ENCODE measurements at places on chromosomes 11 and 22.
A peak's percentile ranks its signal among the peaks of the same experiment; 100 is the strongest.

DNA sequence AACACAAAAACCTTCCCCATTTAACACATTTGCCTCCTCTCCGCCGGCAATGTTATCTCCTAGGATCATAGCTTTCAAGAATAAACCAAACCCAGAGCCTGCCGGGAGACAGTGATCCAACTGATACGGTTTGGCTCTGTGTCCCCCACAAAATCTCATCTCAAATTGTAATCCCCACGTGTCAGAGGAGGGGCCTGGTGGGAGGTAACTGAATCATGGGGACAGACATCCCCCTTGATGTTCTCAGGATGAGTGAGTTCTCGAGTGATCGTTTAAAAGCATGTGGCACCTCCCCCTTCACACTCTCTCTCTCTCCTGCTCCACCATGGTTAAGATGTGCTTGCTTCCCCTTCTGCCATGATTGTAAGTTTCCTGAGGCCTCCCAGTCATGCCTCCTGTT lies 33.3 kb downstream of the RBFOX2 start:
- DNase-seq, result no peak

DNA sequence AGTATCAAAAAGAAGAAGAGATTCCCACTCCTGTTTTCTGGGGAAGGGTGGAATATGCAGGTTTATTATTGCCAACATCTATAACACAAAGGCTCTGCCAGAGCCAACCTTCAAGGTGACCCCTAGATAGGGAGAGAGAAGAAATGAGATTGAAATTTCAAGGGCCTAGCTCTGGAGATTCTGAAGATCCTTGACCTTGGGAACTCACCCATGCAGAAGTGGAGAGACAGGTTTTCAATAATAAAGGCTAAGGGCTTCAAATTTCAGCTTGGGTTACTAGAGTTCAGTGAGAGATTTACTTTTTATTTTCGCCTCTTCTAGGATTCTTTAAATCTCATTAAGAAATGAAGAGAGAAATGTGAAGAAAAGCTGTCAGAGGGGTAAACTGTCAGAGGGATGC lies 98.4 kb downstream of the CD44 start:
- no peak for DNase-seq

DNA sequence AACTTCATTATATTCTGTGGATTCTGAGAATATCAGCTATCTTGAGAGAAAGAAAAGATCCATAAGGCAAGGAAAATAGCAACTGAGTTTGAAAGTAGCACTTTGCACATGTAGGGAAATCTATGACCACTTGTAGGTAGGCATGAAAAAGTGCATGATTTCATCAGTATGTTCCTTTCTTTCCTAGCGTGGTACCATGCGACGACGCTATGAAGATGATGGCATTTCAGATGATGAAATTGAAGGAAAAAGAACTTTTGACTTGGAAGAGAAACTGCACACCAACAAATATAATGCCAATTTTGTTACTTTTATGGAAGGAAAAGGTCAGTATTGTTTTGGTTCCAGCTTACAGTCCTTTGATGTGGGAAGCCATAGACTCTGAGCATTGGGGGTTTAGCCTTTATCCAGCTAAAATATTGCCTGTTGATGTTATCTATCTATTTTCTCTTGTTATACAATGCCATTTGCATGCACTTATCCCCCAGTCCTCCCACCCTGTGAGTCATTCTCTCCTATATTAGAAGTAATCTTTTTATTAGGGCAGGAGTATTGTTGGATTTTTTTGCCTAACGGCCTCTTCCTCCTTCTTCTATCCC lies 60.9 kb downstream of the KDM2A start:
- DNase-seq, result no peak

GRCh38 chr11:67271541-67272284 lies 5.4 kb downstream of the GRK2 start:
- DNase-seq, result no peak

GRCh38 chr11:18650859-18651557 lies 16.9 kb upstream of the SPTY2D1 start:
- DNase-seq, result no peak

GRCh38 chr11:70696076-70696475 lies 297.7 kb downstream of the CTTN start:
- no peak for DNase-seq

DNA sequence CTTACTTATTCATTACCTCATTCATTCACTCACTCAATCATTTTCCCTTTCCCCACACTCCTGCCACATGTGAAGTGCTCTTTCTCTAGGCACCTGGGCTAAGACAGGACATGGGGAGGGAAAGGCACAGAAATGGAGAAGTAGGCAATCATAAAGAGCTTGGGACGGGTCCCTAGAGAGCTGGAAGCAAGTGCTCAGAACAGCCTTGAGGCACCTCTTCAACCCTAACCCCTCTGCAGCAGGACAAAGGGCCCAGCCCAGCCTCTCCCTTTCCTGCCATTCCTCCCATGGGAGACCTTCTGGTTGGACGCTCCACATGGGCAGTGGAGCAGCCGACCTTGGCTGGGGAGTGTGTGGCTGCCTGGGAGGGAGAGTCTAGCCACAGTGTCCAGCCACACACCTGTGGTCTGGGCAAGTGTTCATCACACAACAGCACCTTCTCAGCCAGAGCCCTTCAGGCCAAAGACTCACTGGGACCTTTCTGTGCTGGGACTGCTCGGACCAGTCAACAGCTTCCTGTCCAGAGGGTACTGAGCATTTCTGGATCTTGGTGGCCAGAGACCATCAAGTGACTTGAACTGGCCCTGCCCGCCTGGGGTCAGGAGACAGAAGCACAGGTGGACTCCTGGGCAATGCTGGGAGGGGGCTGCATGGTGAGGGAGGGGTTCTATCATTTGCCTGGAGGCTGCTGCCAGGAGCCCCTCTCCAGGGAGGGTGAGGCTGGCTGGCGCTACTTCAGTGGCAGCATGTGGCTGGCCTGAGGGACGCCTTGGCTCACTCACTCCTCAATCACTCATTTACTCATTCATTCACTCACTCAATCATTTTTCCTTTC lies 1.0 kb upstream of the MUC5AC start:
- DNase-seq, result no peak

- DNase-seq, result peak; percentile 70
These were observed 5.9 kb downstream of the CENPM start for GRCh38 chr22:41940832-41941765.

DNA sequence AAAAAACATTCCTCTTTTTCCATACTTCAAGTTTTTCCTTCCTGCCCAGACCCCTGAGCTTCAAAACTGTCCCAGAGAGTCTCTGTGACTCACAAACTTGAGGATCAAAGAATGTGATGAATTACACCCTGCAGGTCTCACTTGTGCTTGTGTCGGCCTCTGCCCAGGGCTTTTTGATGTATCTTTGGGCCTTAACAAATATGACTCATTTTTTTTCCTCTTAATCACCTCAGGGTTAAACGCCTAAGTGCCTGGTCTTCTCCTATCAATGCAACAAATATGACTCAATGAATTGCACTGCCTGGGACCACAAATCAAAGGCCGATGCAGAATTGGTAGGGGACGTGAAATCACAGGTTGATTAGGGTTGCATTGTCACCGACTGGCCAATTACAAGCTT lies 267.7 kb downstream of the LARGE1 start:
- no peak for DNase-seq

- no peak for DNase-seq
These were observed 44.8 kb downstream of the LMO1 start for GRCh38 chr11:8218840-8219239.

- no peak for DNase-seq
These were observed 20.7 kb upstream of the P2RY2 start for GRCh38 chr11:73197348-73197747.

DNA sequence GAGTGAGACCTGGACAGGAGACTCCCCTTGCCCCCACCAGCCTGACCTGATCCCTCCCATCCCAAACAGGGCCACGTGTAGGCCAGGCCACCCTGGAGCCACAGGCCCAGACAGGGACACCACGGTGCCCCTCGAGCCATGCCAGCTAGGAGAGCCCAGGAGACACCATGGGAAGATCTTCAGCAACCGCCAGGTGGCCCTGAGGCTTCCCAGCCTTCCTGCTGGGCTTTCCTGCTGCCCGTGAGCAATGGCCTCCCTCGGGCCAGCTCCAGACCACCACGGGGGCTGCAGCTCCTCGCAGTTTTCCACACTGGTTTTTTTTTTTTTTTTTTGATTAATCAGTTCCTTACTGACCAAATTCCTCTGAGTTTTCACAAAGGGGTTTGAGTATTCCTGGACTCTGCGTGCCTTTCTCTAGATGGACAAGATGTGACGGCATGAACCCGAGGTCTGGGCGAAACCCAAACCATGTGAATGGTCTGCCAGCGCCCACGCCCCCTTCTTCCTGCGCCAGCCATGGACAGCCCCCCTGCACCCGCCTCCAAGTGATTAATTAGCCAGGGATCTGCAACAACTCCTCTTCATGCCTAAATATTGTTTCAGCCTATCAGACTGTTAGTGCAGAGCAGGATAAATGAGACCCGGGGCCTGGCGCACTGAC lies 40.9 kb downstream of the TBX1 start:
- DNase-seq, result no peak

DNA sequence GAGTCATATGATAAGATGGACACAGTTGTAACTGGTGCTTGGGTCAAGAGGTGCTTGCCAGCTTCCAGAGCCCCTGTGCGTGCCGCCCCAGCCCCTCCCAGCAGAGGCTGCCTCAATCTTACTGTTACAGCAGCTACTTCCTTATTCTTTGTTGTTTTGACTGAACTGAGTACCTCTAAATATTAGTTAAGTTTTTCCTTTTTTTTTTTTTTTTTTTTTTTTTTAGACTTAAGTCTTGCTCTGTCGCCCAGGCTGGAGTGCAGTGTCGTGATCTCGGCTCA lies 8.8 kb downstream of the ZBED4 start:
- DNase-seq, result no peak

- no peak for DNase-seq
These were observed 699.1 kb downstream of the FAM181B start for GRCh38 chr11:82034527-82034926.

Data from activated naive CD8-positive, alpha-beta T cell treated with anti-CD3 and anti-CD28 coated beads, Interleukin-2, amount 50 U/mL, for 16 hours (primary cell).